ENCODE measurements at places on chromosomes 11 and 22.
A peak's percentile ranks its signal among the peaks of the same experiment; 100 is the strongest.

DNA sequence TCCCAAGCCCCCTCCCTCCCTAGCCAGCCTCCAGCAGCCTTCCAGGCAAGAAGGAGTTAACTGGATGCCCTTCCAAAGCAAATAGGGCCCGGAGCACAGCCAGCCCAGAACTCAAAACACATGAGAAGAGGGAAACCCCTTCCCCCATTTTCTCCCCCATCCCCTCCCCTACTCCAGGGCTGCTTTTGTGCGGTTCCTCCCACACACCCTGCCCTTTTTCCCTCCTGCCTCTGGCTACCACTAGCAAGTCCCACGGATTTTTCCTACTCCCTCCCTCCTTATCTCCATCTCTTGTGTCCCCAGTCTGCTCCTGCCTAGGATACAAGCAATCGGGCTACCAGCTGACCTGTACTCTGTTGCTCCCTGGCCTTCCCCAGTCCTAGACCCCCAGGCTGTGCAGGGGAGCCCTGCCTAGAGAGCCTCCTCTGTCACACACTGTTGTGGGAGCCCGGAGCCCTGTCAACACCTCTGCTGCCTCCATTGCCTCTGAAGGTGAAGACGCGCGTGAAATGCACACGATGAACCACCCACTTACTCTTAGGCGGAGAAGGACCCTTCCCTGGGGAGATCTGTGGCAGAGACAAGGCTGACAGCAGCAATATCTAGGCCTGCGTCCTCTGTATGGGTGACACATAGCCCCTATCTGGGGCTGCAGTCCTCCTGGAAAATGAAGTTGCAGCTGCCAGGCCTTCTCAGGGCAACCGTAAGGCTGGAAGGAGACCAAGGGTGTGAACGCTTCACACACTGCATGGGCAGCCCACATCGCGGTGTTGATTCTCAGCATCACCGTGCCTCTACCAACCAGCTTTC is 282.8 kb downstream of the MN1 start:
- no peak for DNase-seq

DNA sequence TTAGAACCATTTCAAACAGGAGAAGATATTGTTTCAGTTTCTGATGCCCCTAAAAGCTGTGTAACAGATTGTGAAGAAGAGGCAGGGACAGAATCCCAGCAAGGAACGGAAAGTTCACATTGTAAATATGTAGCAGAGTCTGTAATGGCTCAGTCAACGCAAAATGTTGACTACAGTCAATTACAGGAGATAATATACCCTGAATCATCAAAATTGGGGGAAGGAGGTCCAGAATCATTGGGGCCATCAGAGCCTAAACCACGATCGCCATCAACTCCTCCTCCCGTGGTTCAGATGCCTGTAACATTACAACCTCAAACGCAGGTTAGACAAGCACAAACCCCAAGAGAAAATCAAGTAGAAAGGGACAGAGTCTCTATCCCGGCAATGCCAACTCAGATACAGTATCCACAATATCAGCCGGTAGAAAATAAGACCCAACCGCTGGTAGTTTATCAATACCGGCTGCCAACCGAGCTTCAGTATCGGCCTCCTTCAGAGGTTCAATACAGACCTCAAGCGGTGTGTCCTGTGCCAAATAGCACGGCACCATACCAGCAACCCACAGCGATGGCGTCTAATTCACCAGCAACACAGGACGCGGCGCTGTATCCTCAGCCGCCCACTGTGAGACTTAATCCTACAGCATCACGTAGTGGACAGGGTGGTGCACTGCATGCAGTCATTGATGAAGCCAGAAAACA is 40.8 kb downstream of the IGLL1 start:
- peak; percentile 87 for DNase-seq

- DNase-seq: no peak
These were observed 12.3 kb upstream of the TSKU start for GRCh38 chr11:76770642-76771445.

GRCh38 chr11:45847911-45848316 is 639 bp downstream of the CRY2 start:
- DNase-seq: peak; percentile 65

- no peak for DNase-seq
These were observed 50.6 kb upstream of the MN1 start for GRCh38 chr22:27851974-27852746.

- peak; percentile 71 for DNase-seq
These were observed 115.9 kb downstream of the CEP164 start for GRCh38 chr11:117443266-117444186.

DNA sequence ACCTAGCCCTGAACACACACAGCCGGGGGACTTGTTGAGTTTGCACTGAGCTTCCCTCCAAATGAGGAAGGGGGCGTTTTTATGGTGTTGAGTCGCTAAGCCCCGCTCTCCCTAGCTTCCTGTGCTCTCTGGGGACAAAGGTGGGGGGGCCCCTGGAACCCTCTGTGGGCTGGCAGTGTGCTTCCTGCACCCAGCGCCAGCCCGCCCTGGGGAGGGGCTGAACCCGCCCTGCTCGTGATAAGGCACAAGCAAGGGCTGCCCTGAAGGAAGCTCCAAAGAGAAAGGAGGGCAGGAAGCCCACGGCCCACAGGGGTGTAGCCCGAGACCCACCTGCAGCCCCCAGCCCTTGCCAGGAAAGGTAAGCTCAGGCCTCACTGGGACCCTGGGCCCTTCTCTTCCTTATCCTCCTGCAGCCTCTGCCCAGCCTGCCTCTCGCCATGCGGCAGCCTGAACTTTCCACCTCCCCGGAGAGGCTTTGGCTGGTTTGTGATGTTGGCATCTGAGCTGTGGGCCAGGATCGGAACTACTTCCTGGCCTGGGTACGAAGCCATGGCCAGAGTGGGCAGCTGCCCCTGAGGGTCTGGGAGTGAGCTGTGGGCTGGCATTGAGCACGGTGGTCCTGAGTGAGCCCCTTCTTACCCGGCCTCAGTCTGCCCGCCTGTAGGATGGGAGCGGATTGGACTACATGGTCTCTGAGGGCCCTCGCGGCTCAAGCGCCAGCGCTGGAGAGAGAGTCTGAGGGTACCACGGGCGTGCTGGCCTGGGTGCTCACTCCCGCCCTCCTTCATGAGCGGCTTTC is at the start of gene FERMT3:
Gene FERMT3 (plus strand): TSS at position 265 of the 799 bp plus-strand sequence. CDS start 644 bp downstream, outside the sequence.
- peak; percentile 79 for DNase-seq

- DNase-seq: no peak
These were observed 566.8 kb upstream of the TENM4 start for GRCh38 chr11:80007616-80008015.

GRCh38 chr22:24759765-24760164 is 14.8 kb downstream of the PIWIL3 start:
- DNase-seq: no peak

DNA sequence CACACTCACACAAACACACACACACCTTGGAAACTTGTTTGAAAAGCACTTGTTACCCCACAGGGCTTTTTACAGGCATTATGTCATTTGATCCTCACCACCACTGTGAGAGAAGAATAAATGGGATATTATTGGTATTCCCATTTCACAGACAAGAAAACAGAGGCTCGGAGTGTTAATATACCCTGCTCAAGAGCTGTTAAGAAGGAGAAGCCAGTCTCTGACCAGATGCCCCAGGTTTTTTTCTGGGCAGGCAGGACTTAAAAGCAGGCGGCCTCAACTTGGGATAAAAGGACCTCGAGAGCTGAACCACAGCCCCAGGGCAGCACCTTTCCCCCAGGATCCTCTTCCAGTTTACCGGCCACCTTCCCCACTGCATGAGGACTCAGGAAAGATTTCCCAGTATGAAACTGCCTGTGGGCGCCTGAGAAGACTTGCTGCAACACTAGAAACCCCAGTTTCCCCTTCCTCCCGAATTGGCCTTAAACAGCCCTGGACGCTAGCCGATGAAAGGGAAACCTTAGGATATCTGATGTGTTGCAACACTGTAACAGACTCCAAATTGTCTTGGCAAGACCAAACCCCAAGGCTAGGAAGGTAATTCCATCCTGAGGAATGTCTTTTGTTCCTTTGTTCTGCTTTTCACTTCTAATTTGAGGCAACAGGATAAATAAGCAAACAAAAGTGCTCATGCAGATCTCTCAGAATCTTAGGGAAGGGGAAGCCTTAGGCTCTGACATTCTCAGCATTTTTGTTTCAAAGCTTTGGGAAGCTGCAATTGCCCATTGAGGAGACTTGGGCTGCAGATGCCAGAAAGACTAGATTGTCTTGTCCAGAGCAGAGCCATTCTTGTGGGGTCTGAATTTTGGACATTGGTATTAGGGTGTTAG is 173.5 kb downstream of the TRIM29 start:
- peak; percentile 45 for DNase-seq

DNA sequence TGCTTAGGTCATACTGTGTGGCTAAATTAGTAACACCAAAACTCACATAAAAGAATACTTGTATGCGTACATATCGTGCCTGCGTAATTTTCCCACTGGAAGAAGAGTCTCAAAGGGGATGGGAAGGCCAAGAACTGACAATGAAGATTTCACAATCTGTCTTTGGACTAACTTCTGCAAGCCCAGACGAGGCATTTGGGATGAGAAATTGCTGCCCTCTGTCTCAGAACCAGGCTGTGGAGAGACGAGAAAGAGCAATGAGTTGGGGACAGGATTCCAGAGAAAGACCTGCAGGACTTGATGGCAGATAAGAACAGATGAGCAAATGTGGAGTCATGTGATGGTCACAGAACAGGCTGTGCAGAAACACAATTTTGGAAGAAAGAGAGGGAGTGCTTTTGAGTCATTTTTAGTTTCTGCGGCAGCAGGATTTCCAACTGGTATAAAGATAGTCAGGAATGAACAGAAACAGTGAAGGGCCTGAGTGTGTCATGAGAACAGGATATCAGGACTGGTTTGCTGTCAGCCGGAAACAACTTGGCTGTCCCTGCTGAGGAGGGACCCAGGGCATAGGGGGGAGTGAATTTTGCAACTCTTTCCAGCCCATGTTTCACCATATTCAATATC is 82.7 kb upstream of the CTSC start:
- DNase-seq: peak; percentile 59

DNA sequence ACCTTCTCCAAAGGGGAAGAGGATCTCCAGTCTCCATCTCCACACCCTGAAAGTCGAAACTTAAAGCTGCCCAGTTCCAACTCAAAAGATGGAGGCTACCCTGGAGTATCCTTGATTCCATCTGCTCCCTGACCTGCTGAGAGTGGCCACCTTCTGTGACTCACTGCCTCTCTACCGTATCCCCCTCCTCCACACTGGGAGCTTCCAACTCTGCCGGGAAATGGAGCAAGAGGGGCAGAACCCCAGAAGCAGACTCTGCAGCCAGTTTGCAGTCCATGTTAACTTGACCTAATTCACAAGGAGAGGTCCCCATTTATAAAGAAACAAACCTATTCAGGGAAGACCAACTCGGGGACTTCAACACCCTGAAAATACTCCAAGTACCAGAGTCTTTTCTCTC is 22.0 kb upstream of the IRAG1 start:
- no peak for DNase-seq
